ENCODE measurements at places on chromosomes 5 and 9.

DNA sequence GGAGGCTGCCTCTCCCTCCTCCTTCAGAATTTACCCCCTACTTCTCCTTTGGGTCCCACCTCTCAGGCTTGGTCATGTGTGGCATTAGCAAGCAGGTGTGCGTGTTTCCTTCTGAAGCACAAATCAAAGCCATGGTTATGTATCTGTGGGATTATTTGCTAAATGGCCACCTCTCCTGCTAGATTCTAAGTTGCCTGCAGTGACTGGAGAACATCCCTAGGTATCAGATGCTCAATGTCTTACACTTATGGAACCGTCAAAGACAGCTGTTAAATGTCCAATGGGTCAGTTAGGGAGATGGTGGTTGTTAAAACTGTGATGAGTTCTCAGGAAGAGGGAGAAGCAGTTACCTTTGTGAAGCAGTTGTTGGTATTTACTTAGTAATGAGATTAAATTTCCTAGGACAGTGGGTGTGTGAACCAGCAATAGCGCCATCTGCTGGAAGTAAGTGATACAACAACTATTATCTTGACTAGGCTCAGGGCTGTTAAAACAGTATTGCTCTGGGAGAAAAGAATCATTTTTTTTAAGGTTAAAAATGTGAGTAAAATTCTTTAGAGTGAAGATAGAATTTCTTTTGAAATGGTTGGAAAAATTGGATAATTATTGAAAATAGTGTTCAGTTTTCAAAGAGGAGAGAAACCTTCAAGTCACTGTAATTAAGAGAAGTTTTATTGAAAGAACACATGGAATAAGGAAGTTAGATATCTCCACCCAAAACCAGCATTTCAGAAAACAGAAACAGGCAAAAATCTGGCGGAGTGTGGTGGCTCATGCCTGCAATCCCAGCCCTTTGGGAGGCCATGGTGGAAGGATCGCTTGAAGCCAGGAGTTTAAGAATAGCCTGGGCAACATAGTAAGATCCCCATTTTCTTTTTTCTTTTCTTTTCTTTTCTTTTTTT is 71.3 kb downstream of the TMC1 start:
- no peak for DNase-seq

- DNase-seq = no peak
Observed at GRCh38 chr5:83538786-83539462, 67.4 kb downstream of the VCAN start.

GRCh38 chr9:78806492-78807160 is 509.7 kb downstream of the PSAT1 start:
- no peak for DNase-seq

- no peak for DNase-seq
Observed at GRCh38 chr9:87324613-87325194, 173.0 kb upstream of the DAPK1 start.

DNA sequence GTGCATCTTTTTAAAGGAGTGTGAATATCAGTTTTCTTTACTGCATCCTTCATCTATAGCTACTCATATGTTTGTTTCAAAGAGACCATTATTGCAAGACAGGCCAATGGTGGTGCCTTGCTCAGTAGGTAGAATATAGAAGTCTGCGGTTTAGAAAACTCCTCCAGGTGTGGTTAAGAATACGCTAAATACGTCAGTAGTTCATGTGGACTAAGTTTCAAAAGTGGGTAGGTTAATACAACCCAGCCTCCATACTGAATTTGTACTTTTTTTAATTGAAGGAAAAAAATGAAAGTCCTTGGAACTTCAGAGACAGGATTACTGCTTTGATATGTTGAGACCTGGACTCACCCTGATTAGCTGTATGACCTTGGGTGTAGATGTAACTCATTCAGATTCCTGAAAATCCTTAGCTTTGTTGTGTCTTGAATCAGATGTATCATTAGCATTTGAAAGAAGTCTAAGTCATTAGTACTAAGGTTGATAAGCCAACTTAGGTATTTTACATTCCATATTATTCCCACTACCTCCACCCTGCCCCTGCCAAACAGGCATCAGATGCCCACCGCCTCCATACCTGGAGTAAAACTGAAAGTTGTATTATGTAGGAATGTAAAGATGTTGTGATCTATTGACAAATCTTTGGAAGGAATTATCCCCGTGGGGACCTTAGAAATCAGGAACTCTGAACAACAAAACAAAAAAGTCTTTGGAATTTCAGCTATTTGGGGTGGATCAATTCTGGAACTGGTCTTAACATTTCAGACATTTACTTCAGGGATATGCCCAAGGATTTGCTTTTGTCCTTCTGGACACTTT is 6.1 kb downstream of the BASP1 start:
- DNase-seq = no peak

DNA sequence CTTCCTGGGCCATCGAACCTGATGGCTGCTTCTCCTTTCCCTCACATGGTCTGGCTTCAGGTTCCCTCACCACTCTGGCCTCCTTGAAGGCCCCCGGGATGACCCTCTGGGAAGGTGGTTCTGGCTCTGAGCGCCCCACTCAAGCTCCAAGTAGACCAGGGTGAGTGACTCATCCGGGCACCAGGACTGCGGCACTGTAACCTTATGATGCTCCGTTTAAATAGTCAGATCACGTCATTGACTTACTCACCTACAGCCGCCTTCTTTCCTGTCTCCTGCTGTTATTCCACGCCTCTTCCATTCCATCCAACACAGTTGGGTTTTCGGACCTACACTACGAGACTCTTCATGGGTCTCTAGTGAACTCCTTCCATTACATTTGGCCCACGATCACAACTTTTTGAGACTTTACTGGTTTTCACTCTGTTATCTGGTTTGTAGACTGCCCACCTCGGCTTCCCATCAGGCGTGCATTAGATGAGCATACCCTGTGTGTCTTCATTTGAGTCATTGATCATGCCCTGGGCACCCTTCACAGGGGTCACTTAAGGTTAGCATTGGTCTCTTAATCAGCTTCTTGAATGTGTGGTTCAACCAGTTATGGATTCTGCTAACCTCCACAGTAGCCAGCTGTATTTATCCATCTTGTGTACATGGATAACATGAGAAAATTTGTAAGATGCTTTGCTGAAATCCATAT is 138.8 kb upstream of the LMX1B start:
- no peak for DNase-seq

GRCh38 chr9:26928902-26929495 is 18.0 kb downstream of the PLAA start:
- DNase-seq = no peak

DNA sequence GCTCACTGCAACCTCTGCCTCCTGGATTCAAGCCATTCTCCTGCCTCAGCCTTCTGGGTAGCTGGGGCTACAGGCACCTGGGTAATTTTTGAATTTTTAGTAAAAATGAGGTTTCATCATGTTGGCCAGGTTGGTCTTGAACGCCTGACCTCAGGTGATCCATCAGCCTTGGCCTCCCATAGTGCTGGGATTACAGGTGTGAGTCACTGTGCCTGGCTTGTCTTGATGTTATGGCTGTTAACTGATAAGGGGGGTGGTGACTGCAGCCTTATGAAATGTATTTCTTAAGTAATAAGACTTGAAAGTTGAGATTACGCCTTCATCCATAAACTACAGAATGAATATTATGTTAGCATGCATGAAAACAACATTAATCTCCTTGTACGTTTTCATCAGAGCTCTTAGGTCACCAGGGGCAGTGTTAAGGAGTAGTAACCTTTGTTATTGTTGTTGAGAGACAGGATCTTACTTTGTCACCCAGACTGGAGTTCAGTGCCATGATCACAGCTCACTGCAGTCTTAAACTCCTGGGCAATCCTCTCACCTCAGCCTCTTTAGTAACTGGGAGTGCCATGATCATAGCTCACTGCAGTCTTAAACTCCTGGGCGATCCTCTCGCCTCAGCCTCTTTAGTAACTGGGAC is 148.3 kb downstream of the ATP10B start:
- no peak for DNase-seq

DNA sequence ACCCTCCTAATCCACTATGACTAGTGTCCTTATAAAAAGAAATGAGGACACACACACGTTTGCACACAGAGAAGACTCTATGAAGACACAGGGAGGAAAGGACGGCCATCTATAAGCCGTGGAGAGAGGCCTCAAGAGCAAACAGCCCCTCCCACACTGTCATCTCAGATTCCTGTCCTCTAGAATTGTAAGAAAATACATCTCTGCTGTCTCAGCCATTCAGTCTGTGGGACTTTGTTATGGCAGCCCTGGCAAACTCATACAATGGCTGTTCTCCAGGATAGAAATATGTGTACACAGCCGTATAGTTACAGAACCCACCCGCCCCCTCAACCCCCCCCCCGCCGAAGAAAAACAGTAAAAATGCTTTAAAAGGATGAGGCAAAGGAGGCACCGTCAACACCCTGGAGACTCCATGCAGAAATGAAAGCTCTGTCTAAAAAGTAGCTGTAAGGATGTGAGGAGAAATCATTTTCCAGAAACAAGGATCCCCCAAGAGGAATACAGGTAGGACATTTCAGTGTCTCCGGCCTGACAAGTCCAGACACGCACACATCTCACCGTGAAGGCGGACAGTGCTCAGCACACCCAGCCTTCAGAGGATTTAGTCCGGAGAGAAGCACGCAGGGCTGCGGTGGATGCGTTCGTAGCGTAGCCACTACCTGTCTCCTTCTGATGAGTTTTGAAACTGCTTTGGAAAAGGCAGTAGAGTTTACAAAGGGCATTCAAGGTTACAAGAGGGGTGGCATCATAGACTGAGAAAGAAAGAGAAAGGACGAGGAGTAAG is 110.8 kb upstream of the ERCC6L2 start:
- no peak for DNase-seq

GRCh38 chr9:98573749-98574278 is 134.9 kb downstream of the GABBR2 start:
- no peak for DNase-seq

- no peak for DNase-seq
Observed at GRCh38 chr5:57408714-57409113, 73.9 kb downstream of the ACTBL2 start.

DNA sequence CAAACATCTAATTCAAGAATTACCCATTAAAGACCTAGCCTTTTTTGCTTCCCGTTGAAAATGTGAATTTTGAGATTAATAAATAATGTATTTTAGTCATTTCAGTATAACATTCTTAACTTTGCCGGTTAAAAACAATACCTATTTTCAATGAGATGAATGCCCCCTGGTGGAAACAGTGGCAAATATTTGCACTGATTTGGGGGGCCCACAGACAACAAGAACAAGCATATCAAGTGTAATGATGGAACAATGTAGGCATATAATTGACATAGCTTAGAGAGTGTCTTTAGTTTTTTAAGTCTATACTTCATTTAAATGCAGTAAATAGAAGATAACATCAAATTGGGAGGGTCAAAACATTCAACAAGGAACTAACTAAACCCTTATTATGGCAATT is 111.9 kb downstream of the NTRK2 start:
- DNase-seq = no peak

GRCh38 chr9:97786341-97786740 is 66.7 kb upstream of the FOXE1 start:
- DNase-seq = no peak

- DNase-seq = no peak
Observed at GRCh38 chr9:125805057-125805456, 57.9 kb downstream of the PBX3 start.

GRCh38 chr5:140035881-140036280 is 7.2 kb downstream of the NRG2 start:
- DNase-seq = no peak

- no peak for DNase-seq
Observed at GRCh38 chr5:88090506-88090905, 178.1 kb downstream of the TMEM161B start.

GRCh38 chr5:174204535-174205313 is 159.2 kb downstream of the NSG2 start:
- DNase-seq = no peak

GRCh38 chr5:34632807-34633422 is 23.2 kb upstream of the RAI14 start:
- no peak for DNase-seq

DNA sequence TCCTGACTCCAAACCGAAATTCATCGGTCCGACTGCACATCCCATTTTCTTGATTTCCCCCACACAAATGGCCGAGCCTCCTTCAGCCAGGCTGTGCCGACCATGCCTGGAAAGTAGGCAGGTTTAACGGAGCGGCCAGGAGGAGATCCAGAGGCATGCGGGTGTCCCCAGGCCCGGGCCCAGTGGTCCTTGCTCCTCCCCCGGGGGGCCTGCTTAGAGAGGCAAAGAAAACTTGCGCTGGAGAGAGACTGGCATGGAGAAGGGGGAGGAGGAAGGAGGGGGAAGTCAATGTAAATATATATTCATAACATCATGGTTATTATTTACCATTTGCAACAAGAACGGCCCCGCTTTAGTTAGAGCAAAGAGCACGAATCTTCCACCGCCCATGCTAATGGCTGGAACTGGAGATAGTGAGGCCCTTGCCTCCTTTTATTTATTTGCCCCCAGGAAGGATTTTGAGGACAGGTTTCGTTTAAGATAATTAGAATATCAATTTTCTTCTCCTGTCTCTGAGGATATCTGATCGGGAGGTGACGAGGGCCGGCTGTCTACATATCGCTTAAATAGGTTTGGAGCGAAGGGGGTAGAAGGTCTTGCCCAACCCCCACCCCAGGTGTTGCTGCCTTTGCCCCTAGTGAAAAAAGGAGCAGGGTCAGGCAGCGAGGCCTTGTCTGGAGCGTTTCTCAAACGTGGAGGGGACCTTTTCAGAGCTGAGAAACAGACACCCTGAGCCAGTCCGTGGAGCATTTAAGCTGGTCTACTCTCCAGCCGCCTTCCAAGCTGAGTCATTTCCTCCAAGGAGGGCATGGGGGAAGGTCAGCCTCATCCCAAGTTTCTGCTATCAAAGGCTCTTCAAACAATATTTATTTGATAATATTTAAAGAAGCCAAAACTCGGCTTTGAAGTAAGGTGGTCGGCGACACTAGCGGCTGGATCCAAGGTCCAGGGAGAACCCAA is 2.5 kb downstream of the BARHL1 start:
- DNase-seq = no peak

DNA sequence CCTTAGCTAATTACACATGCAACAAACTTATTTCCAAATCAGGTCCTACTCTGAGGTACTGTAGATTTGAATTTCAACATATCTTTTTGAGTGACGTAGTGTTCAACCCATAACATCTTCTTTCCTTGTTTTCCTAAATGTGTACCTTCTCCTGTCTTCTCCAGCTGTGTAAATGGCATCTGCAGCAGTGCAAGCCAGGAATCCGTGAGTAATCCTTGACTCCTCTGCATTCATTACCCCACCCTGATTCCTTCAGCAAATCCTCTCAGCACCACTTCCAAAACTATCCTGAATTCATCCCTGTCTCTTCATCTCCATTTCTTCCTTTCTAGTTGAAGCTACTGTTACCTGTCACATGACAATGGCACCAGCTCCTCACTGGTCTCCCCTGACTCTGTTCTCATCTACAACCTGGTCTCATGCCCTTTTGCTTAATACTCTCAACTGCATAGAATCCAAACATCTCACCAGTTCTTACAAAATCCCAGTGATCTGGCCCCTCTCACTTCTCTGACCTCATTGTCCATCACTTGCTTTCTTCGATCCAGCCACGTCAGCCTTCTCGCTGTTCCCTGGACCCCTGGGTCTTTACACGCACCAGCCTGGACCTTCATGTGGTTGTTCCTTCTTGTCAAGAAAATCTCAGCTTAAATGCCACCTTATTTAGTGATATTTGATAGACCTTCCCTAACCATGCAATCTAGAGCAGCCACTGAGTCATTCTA is 14.6 kb upstream of the TRAF1 start:
- DNase-seq = no peak

- DNase-seq = peak; percentile 3
Observed at GRCh38 chr9:36191290-36191645, 547 bp downstream of the CLTA start.

Measured in CD4-positive, alpha-beta T cell treated with Interferon gamma for 1 hour (primary cell).